Peyer's patch (tissue), 4 donors: ENCODE measurements at places on chromosomes 6 and 20. TPM values are rescaled to one million over a fixed set of nuclear protein-coding genes. Genes with fewer than 3 reads are reported as not detected.
A peak's percentile ranks its signal among the peaks of the same experiment; 100 is the strongest.

The CTNNBL1 gene
- 28.1 TPM for total RNA-seq

The POU3F2 gene
- total RNA-seq: not detected

The AHCY gene
- 50.9 TPM for total RNA-seq

The OTOR gene
- not detected for total RNA-seq

The ATP9A gene
- 73.1 TPM for total RNA-seq

The MAS1 gene
- not detected for total RNA-seq

The C6orf163 gene
- total RNA-seq: 5.4 TPM

The ZNF335 gene
- total RNA-seq: 60.1 TPM

The NR2E1 gene
- total RNA-seq: not detected

- no peak for DNase-seq
Measured at GRCh38 chr6:11525468-11526155, 11.9 kb upstream of the TMEM170B start.

DNA sequence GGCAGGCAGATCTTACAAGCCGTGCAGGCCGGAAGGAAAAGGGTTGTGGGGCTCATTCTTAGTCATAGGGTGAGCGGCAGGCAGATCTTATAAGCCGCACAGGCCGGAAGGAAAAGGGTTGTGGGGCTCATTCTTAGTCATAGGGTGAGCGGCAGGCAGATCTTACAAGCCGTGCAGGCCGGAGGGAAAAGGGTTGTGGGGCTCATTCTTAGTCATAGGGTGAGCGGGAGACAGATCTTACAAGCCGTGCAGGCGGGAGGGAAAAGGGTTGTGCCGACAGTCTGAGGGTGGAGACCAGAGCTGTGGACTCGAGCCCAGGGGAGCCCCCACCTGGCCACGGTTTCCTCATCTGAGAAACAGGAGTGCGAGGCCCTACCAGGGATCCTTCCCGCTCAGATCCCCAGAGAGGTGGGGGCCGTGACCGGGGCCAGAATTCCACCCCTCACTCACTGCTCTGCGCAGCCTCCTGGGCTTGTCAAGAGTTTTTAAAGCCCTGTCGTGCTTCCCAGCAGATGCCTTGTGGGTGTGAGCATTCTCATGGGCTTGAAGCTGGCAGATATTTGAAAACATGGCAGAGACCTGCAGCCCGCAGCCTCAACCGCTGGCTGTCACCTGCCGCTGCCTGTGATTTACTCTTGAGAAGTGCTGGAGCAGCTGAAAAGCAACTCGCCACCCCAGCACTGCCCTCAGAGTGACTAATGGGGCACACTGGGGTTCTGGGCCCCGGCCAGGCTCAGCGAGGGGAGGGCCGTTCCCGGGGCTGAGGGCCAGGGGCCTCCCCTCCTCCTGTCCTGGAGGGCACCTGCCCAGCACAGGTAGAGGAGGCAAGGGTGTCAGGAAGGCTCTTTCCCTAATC, 31.9 kb downstream of the NTSR1 start:
- DNase-seq: peak; percentile 48

GRCh38 chr6:161406646-161407045, 132.8 kb upstream of the AGPAT4 start:
- no peak for DNase-seq

DNA sequence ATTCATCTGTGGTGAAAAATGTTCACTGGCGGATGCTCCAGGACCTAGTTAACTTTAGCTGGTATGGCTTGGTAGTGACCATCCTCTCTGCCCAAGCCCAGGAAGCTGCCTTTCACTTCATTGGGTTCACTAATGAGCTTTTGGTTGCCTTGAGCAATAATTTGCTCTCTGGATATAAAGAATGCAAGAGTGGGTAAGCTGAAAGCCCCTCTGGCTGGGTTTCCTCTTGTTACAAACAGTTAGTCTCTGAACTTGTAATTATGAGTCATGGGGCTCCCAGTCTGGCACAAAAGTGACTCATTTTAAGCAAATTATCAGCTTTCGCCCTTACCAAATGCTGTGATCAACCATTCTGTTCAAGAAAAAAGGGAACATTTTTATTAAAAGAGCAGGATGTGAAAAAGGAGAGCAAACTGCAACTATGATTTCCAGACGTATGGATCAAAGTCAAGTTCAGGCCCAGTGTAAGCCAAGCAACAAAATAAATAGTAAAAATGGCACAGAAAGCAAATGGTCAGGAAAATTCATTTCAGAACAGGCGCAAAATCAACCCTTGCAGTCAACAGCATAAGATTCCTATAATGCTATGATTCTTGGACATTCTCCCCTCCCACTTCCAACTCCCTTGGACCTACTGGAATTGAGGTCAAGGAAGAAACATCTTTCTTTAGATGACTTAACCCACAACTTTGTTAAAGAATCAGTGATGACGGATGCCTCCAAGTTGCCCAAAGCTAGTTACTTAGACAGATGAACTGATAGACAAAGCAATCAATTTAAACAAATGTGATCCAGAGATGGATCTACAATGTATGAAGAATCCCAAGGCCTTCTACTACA, 130.0 kb upstream of the KCNK16 start:
- DNase-seq: no peak

DNA sequence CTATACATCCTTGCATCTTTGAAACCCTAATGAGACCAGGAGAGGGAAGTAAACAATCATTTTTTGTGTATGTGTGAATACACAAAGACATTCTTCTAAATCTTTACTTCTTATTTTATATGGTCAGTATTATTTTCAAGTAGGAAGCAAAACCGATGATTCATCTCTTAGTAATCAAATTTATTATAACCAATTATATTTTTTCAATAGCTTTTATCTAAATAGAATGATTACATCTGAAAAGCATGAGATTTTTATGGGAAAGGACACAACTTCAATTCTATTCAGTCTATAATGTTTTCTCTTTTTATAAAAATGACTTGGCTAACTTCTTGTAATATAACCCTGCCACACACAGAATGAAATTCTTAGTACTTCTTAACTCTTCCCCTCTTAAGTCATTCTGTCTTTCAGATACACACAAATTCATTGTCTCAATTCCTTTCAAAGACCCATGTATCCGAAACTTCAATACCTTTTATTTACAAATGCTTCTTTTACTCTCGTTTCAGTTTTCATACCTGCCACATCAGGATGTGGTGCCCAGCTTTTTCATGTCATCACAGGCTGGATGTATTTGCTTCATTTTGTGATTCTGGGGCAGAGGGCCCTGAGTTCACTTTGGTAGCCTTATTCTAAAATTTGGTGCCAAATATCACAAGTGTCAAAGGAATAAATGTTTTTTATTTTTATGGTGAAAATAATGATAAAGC, 227.0 kb downstream of the PHF3 start:
- DNase-seq: no peak

GRCh38 chr20:62804021-62804626, 511 bp upstream of the OGFR start:
- peak; percentile 46 for DNase-seq

DNA sequence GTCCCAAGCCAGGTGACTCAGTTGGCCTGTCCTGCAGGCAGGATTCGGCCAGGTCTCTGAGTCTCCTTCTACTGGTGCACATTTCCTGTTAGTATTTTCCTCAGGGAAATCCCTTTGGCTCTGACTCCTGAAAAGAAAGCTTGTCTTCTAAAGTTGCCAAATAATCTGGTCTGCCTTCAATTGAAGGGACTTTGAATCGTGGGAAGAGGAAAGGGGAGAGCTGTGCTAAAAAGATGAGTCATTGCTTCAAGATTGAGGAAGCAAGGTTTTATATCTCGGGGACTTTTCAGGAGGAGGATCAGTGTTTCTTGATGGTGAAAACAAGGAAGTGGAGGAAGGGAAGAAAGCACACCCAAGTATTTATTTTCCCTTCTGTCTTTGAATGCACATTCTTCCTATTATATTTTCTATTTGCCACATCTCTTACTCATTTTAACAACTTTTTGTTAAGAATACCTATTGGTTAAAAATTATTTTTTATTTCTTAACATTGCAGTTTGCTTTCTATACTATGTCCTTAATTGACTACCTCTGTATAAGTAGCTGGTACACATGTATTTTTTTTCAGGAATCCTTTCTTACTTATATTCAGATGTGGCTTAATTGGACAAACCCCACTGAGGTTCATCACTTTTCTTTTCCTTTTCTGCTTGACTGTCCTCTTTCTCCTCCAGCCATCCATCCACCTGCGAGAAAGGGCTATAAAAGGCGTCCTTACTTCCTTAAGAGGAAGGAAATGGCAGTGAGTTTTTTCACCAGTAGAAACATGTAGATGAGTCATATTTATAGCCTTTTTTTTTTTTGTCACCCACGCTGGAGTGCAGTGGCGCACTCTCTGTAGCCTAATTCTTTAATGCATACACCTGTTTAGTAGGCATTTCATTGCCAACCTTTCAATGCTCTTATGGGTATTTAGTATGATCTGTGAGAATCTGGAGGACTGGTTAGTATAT, 15.0 kb upstream of the IFNGR1 start:
- peak; percentile 65 for DNase-seq

DNA sequence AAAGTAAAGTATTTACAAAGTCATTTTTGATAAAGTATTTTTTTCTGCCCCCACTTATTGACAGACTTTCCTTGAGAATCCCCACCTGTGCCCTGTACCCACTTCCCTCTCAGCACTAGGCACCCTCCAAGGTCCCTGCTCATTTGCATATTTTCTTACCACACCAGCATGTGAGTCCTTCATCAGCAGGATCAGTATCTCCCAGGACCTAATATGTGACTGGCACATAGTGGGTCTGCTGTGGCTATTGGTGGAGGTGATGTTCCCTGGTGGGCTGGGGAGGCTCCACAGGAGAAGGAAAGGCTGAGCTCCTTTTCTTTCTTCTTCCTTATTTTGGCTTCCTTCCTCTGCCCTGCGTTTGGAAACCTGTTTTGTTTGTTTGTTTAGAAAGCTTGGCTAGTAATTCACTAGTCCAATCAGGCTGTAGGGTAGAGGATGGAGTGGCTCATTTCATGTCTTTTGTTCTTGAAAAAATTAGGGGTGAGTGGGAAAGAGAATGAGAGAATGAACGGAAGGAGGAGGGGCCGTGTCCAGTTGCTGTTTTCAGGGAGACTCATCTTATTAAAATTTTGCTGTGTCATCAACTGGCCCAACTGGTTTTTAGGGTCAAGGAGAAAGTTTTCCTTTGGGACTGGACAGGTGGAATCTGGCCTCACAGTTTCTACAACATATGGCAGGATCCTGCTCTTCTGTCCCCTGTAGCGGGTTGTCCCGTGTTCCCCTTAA, 2.8 kb upstream of the RNF24 start:
- DNase-seq: no peak

DNA sequence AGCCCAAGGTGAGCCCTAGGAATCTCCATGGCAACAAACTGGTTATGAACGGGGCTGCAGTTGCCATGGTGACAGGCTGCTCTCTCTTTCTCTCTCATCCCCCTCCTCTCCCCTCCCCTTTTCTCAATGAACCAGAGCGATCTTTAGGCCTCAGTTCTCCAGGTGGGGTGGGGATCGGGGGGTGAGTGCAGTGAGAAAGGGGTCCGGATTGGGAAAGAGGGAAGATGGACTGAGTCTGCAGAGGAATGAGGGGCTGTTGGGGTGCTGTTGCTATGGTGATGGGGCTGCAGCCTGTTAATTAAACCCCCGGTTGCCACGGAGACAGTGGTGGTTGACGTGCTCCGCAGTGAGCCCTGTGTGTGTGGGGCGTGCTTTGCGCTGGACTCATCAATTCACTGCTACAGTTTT, 3.6 kb upstream of the SLC12A5 start:
- DNase-seq: no peak

DNA sequence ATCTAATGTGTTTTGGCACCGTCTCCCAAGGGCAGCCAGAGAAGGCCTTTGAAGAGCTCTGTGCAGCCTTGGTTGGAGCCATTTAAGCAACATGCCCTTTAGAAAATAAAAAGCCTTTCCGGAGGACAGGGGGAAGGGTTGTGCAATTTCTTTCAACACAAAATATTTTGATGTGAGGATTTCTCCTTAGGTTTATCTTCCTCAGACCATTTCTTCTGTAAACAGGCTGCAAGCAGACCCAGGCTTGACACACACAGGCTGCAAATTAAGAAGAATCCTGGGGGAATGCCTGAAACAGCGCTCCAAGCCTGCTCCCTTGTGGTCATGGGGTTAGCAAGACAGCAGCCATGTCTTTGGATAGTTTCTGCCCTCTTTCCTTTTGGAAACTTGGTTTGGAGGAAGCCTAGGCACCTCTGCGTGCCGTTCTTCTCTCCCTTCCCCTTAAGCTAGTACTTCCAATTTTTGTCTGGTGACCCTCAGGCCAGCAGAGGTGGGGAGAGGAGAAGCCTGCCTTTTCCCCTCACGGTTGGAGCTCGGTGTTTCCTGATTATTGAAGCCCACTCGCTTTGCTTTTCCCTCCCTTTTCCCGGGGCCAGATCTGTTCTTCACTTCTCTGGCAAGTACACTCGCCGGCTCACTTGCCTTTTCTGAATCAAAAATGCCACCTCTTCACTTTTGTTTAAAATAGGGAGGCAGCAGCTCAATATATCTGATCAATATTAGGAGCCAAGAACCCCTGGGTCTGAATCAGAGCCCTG, 39.6 kb upstream of the NOX3 start:
- DNase-seq: peak; percentile 59

GRCh38 chr6:7749478-7749877, 23.6 kb downstream of the BMP6 start:
- DNase-seq: no peak

- no peak for DNase-seq
Measured at GRCh38 chr20:45105317-45105716, 4.4 kb upstream of the KCNS1 start.

GRCh38 chr6:134903448-134903847, 46.5 kb downstream of the ALDH8A1 start:
- no peak for DNase-seq

GRCh38 chr20:41960166-41960565, 342.0 kb upstream of the CHD6 start:
- no peak for DNase-seq

- DNase-seq: no peak
Measured at GRCh38 chr20:54491506-54491905, 16.1 kb downstream of the DOK5 start.

- no peak for DNase-seq
Measured at GRCh38 chr6:39590871-39591393, 134.3 kb downstream of the KIF6 start.
